Renal cortex interstitium (tissue), 15 donors: ENCODE measurements at places on chromosomes 13 and 19.
A peak's percentile ranks its signal among the peaks of the same experiment; 100 is the strongest.

DNA sequence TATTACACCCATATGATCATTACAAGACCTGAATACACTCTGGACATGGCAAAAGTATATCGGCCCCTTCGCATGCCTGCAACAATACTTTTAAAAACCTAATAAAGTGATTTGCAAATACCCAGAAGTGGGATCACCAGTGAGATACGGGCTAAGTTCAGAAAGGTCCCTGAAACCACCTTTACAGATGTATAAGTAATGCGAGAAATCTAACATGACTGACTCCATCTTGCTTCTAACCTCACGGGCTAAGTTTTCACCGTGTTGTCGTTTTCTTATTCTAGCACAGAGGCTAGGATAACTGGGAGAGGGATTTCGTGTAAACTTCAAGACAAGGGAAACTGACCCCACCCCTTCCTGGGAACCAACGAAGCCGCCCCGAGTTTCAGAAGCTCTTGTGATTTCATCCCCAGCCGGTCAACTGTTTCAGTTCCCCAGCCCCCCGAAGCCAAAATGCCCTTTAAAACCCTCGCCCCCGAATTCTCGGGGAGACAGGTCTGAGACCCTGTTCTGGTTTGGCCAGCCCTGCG, 703 bp downstream of the NEK3 start:
- peak; percentile 20 for DNase-seq

- DNase-seq, result no peak
Observed at GRCh38 chr19:35278578-35279284, 3.6 kb upstream of the HAMP start.

- DNase-seq, result no peak
Observed at GRCh38 chr13:101455863-101456262, 3.4 kb downstream of the ITGBL1 start.

- peak; percentile 49 for DNase-seq
Observed at GRCh38 chr19:55418185-55418584, 10.6 kb upstream of the UBE2S start.

- DNase-seq, result no peak
Observed at GRCh38 chr13:49300276-49300675, 52.6 kb downstream of the CDADC1 start.

GRCh38 chr13:57345526-57345925, 178.5 kb downstream of the PRR20E start:
- DNase-seq, result no peak

DNA sequence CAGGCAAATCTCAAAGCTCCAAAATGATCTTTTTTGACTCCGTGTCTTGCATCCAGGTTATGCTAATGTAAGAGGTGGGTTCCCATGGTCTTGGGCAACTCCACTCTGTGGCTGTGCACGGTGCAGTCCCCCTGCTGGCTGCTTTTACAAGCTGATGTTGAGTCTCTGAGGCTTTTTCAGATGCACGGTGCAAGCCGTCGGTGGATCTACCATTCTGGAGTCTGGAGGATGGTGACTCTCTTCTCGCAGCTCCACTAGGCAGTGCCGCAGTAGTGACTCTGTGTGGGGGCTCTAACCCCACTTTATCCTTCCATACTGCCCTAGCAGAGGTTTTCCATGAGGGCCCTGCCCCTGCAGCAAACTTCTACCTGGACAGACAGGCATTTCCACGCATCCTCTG, 266.8 kb upstream of the GPC6 start:
- DNase-seq, result no peak

- no peak for DNase-seq
Observed at GRCh38 chr19:45161738-45162607, 1.2 kb upstream of the NKPD1 start.

GRCh38 chr19:47247308-47247990, 8.9 kb upstream of the CCDC9 start:
- DNase-seq, result no peak

- no peak for DNase-seq
Observed at GRCh38 chr19:33114312-33114711, 17.6 kb upstream of the WDR88 start.

- DNase-seq, result no peak
Observed at GRCh38 chr13:27599845-27600553, 20.3 kb downstream of the LNX2 start.

DNA sequence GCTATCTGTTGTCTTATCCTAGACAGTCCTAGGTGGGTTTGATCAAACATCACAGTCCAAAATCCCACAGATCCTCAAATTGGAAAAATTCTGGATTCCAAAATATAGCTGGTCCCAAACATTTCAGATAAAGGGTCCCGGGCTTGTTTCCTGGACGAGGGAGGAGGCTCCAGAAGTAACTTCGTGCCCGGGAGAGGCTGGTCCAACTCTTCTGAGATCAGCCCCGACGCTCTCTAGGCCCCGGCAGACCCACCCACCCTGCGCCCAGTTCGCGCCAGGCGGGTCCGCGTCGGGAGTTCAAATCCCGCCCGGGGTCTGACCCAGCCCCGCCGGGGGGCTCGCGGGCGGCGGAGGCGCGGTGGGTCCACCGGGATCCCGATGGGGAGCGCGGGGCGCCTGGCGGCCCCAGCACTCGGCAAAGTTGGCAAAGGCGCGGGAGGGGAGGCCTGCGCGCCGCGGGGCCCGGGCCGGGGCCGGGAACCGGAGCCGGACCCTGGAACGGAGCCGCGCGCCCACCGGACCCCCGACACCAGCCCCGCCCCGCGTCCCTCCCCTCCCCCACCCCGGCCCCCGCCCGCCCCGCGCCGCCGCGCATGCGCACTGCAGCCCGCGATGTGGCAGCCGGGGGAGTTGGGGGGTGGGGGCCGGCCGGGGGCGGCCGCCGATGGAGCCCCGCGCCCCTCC, 513 bp downstream of the MIER2 start:
- no peak for DNase-seq

DNA sequence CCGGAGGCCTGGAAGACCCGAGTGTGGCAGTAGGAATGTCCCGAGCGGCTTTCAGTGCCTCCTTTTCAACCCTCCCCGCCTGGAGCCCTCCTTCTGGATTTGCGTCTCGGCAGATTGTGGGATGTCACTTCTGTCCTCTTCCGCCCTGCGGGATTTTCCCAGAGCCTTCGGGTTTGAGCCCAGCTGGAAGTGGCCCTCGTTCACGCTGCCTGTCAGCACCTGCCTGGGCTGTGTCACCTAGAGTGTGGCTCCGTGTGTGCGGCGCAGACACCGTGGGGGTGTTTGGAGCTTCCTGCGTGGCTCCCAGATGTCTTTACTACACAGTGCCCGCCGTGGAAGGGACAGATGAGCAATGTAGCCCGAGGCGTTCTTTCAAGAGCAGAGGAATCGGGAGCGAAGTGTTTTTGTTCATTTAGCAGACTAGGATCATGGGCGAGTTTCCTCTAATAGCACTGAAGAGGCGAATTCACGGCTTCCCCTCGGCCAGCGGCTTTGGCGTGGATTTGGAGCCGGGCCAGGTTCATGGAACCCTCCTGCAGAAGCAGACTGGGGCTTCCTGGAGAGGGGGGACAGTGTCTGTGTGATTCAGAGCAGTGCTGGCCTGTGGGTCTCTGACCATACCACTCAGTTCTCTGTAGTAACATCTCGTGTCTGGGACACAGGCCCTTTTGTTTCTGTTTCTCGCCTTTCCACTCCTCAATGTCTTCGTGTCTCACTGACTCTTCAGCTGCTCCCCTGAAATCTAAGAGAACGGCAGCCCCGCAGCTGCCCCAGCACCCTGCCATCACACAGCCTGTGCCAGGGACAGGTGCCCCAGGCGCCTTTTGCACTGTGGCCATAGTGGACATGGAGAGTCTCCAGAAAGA, 68.0 kb downstream of the KDM4B start:
- DNase-seq, result no peak

DNA sequence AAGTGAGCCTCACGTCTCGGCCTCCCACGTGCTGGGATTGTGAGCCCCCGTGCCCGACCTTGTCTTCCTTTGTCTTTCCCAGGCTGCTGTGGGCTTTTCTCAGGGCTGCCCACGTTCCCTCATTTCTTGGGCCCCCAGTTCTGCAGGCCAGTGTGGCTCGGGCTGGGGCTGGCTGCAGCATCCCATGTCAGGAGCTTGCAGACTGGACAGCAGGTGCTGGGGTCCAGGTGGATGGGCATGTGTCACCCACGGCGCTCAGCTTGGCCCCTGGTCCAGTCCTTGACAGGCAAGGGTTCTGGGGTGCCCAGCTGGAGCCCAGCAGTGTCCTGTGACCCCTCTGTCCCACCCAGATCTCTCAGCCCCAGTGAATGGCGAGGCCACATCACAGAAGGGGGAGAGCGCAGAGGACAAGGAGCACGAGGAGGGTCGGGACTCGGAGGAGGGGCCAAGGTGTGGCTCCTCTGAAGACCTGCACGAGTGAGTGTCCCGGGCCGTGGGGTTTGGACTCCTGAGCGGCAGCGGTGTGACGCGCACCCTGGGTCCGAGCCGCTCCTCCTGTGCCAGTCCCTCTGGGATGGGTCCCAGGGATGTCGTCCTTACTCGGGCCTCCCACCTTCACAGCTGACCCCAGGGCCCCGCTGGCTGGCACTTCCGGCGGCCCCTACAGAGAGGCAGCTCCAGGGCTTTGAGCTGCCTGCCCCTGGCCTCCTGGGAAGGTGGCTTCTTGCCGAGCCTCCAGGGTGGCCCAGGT, 17.3 kb downstream of the PLIN4 start:
- DNase-seq, result no peak

DNA sequence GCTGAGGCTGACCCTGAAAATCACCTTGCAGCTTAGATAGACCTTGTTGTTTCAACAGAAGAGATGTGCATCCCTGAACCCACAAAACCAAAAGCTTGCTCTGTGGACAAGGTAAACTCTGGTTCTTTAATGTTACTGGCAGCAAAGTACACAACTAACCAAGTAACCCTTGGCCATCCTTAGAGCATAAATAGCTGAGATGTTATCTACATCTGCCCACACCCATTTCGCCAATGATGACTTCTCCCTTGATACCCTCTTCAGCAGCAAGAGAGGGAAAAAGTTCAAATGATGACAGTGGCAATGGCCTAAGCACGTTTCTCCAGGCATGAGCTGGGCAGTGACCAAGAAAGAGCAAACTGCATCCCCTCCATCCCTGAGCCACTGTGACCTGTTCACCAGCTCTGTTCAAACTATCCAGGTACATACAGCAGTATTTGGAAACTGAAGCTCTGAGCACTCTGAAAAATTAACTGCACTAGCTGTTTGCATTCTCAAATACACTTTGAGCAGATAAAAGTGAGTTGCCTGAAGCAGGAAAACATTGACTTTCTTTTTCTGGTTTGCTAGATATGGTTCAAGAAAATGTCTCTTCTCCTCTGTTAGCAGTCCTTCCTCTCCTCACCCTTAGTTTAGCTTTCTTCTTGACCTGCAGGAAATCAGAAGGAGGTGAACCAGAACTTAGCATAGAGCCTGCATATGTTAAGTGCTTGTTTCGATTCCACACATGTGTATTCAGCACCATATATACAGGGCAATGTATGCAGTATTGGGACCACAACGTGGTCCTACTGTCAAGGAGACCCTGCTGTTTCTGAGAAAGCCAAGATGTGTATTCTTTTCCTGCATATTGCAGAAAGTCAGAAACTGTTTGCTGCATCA, 231.7 kb downstream of the FOXO1 start:
- no peak for DNase-seq

DNA sequence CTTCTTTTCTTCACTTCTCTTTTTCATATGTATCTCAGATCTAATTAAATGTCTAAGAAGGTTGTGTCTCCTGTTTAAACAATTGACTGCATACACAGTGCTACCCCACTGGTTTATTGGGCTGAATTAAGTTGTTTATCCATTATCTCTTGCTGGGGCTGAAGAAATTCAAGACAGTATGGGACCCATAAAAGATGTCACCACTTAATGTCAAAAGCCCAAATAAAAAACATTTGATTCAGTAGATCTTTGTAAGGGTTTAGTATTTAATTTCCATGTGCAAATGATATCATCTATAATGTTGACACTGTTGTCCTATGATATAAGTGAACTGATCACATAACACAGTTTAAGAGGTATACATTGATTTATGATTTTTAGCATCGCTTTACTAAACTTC, 1431.9 kb upstream of the PCDH20 start:
- DNase-seq, result no peak

- DNase-seq, result no peak
Observed at GRCh38 chr13:30871588-30872275, 34.3 kb upstream of the MEDAG start.

DNA sequence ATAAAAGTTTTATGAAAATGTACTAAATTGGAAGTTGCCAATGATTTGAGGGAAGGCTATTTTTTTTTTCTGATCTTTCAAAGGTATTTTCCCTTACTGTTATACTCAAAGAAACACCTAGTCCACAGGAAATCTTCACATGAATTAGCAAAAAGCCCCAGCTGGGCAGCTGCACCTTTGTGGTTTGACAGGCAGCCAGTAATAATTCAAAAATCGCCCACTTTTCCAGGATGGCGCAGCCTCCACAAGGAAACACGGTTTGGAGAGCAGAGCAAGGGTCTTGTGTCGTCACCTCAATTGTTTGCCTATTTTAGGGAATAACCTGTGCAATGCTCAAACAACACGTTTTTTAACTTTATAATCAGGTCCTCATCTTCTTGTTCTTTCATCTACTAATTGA, 324.9 kb upstream of the GPC6 start:
- DNase-seq, result no peak

DNA sequence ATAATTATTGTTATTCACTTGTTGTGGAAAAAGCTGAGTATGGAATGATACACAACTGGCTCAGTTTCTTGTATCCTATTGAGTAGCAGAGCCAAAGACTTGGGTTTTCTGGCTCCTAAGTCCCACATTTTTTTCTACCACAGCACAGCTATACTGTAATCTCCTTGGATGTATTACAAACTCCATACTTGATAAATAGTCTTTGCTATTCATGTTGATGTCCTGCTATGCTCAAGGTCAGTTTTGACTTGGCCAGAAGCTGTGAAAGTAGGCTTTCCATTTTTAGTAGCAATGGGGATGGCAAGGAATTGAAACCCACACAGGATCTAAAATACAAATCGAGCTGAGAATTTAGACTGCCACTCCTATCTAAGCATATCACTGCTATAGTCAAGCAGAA, 79.1 kb downstream of the B3GLCT start:
- DNase-seq, result no peak

DNA sequence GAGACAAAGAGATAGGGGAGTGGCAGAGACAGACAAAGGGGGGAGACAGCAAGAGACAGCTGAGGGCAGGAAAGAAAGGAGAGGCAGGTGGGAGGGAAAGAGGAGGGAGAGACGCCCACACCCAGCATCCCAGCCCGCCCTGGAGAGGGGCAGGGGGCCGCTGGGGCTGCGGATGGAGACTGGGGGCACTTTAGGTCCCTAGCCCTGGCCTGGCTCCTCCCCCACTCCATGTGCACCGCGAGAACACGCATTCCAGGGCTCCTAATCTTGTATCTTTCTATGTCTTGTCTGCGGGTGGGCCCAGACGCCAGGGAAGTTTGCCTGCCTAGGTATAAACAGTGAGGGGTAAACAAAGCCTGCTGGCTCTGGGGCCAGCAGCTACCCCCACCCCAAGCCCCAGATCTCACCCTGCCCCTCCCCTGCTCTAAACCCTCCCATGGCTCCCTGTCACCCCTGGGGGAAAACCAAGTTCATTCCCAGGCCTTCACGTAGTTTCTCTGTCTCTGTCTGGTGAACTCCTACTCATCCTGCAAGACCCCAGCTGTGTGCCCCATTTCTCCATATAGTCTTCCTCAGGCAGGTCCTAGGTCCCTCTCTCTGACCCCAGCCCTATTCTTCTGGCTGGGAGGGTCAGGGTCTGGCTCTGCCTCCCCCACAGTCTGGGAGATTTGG, 5.7 kb downstream of the TLE5 start:
- no peak for DNase-seq

GRCh38 chr13:110294146-110294545, 12.8 kb downstream of the COL4A1 start:
- no peak for DNase-seq
